ENCODE measurements at places on chromosomes 12 and 14.

DNA sequence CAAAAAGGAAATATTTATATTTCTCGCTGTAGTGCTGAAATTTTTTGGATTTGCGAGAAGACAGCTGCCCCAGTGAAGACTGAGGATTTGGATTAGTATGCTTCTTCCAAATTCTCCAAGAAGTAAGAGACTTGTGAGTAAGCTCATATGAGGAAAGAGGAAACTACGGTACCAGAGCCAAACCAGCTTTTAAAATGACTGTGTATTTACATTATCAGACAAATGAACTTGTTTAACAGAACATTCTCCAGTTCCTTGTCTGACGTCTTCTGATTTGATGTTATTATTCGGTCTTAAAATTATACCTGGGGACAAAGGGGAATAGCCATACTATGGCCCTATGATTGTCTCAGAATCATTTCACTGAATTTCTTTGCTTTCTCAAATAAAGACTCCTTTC is 8.0 kb downstream of the CLEC12B start:
- peak; percentile 65 for DNase-seq

DNA sequence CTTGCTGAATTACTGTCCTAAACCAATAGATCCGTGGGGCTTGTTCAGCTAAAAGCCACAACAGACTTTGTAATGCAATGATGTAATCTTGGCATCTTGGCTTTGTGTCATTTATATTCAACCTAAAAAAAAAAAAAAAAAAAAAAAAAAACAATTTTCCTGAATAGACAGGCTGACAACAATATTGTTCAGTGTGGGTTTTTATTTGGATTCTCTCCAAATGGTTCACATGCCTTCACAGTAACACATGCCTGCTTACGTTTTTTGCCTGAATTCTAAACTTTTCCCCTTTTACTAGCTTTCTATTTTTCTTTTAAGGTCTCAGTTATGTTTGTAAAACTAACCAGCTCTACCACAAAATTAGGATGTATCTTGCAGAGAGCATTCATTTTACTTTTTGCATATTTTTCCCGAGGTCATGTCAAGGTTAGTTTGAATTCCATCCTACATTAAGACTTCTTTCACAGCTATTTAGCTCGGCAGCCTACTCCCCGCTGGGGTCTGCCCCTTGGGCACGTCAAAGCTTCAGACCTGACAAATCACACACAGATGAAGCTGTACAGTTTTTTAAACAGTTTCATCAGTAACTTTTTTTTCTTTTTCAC is 213.7 kb upstream of the NPAS3 start:
- no peak for DNase-seq

DNA sequence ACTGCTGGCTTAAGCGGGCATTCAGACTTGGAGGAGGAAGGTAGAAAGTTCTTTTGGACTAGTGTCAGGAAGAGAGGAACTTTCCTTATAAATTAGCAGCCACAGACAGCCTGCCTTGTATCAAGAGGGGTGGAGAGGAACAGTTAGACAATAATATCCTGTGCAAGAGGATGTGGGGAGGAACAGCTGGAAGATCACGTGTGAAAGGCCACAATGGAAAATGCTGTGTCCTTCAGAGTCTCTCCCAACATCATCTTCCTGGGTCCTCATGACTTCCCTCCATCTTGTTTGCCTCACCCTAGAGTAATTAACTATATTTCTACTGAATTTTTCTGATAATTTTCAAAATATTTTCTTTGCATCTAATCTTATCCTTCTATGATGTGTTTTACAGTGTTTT is 117.4 kb downstream of the MGAT4C start:
- no peak for DNase-seq

DNA sequence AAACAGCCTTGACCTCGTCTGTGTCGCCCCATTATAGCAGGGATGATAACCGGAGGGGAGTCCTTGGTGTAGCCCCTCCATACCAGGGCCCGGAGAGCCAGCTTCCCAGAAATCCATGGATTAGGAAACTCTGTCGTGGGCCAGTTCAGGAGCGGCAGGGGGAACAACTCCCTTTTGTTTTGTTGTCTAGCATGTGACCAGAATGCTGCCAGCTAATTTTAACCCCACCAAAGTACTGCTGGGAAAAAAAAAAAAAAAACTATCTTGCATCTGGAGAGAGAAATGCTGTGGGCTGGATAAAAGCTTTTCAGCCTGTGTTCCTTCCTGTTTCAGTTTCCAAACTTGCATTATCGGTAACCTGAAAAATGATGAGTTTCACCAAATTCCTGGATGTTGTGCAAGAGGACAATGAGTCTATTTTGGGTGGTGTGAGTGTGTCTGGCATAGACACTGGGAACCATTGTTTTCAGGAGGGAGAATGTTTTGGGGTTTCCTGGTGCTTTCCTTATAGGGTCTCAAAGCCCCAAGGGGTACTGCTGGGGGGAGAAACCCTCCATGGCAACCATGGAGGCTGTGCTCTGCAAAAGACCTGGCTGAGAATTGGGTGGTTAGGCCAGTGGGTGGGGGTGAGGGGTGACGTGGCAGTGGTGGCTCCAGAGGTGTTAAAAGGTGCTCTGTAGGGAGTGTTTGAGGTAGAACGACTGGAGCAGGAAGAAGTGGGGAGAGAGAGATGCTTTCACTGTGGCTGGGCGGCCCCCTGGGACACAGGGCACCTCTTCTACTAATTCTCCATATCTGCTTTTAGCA is 14.9 kb upstream of the IRF2BPL start:
- peak; percentile 93 for DNase-seq

DNA sequence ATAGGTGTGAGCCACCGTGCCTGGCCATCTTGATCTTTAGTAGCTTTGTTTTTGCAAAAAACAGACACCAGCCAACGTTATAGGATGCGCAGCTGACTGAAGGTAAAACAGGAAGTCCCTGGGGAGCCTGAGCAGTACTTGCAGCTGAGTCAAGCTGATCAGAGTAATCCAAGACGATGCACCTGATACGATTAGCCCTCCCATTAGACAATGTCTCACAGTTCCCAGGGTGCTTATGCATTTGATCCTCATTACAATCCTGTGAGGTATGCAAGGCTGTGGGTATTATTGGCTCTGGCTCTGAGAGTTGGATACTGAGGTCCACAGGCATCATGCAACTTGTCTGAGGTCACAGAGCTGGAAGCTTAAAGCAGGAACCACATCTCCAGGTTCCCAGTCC is 8.1 kb downstream of the KRT18 start:
- DNase-seq: peak; percentile 11

GRCh38 chr14:100737526-100737925 is 10.8 kb downstream of the DLK1 start:
- no peak for DNase-seq

GRCh38 chr14:19800282-19801117 is 3.1 kb upstream of the OR4N2 start:
- DNase-seq: no peak
